Daoy (cell line): ENCODE measurements at places on chromosomes 1 and 21.

DNA sequence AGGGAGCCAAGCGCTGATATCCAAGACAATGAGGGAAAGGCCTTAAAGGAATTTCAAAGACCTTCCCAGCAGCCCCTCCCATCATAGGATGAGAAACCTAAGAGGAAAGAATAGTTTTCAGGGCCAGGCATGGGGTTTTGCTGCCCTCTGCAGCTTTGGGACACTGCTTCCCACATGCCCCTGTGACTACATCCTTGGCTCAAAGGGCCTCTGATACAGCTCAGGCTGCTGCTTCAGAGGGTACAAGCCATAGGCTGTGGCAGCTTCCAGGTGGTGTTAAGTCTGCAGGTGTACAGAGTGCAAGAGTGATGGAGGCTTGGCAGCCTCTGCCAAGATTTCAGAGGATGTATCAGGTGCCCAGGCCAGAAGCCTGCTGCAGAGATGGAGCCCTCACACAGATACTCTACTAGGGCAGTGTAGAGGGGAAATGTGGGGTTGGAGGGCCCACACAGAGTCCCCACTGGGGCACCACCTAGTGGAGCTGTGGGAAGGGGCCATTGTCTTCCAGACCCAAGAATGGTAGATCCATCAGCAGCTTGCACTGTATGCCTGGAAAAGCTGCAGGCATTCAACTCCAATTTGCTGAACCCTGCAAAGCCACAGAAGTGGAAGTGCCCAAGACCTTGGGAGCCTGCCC lies 125.8 kb downstream of the SLC45A1 start:
- no peak for DNase-seq

DNA sequence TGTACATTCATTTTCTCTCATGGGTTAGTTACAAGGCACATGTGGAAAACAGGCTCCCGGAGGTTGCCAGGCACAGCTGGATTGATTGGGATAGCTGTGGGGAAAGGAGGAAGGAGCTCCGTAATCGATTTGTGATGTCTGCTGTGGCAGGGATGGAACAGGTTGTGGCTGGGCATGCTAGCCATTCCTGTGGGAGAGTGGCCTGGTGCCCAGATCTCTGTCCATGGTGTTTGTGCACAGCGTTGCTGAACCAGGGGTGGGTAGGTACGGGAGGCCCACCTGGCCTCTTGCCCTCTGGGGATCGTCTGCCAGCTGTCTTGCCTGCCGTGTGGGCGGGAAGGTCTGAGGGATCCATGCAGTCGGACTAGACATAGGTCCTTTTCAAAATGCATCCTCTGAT lies 302.8 kb upstream of the VAMP3 start:
- DNase-seq: no peak

DNA sequence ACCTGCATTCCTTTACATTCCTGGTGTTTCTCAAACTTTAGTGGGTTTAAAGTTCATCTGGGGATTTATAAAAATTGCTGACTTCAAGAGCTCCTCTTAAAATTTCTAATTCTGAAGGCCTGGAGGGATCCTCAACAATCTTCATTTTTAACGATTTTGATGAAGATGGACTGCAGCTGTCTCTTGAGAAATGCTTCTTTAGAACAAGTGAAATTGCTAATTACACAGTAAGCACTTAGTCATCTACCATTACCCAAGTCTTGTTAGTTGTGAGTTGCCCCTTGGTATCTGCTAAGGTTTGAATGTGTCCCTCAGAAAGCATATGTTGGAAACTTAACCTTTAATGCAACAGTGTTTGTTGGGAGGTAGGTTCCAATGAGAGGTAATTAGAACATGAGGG lies 163.7 kb downstream of the LTN1 start:
- no peak for DNase-seq

GRCh38 chr1:46027788-46028573 lies 104.4 kb downstream of the PIK3R3 start:
- no peak for DNase-seq

- DNase-seq: no peak
Observed at GRCh38 chr1:240284656-240285414, 193.2 kb downstream of the FMN2 start.

DNA sequence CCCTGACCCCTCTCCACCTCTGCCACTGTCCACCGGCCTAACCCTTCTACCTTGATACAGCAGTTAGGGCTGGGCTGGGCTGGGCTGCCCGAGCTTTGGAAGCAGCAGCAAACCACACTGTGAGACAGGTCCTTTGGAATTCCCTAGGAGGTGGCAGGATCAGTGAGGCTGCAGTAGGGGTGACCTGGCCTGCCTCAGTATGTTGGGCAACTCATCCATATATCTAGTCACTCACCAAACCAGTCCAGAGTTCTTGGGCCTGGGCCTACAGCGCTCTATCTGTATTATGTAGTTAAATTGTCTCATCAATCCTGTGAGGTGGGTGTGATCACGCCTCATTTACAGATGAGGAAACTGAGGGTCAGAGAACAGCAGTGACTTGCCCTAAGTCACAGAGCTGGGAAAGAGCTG lies 13.3 kb upstream of the SYNC start:
- DNase-seq: no peak

DNA sequence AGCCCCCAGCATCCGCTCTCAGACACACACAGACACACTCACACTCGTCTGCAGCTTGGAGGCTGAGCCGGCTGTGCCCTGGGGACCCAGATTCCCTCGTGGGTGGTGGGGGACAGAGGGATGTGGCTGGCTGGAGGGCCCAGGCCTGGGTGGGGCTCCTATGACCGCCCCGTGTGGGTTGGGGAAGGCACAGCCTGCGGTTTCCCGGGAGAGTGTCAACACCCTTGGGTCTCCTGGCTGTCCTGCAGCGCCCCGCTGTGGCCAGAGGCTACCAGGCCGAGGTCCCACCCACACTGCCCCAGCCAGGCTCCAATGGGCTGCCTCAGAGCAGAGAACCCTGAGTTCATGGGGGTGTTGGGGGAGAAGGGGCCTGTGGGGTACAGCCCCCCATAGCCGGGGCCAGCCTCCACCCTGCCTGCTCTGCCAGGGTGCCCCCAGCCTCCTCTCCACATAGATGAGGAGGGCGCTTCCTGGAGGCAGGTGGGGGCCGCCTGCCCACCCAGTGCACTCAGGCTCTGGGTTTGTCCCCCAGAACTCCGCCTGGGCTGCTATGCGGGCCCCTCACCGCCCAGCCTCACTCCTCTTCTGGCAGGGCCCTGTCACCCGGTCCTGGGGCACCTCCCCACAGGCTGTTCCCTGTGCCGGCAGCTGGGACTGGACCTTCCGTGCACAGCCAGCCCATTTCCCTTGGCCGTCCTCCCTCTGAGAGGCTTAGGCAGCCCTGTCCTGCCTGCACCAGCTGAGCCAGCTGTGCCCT lies at the start of gene TTC34:
TTC34 (minus strand) TSS at position 159 of the 757 bp plus-strand sequence. CDS start 866 bp downstream, outside the sequence.
- DNase-seq: peak; percentile 57

DNA sequence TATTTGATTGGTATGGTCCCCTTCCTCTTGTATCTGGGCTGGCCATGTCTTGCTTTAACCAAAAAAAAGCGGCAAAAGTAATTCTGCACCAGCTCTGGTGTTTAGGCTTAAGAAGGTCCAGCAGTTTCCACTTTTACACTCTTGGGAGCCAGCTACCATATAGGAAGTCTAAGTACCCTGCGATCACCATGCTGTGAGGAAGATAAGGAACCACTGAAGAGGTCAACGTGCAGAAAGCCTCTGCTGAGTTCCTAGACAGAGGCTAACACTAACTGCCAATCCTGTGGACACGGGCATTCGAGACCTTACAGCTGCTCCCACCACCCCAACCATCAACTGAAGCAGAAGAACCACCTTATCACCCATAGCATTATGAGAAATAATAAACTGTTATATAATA lies 331.4 kb downstream of the VAV3 start:
- DNase-seq: no peak

GRCh38 chr1:192776998-192777397 lies 31.8 kb upstream of the RGS2 start:
- no peak for DNase-seq

GRCh38 chr1:10213186-10213705 lies 2.9 kb downstream of the KIF1B start:
- no peak for DNase-seq

GRCh38 chr1:202207292-202207691 lies 13.7 kb downstream of the LGR6 start:
- DNase-seq: peak; percentile 71

- DNase-seq: no peak
Observed at GRCh38 chr1:16191916-16192546, 20.4 kb downstream of the ARHGEF19 start.

- DNase-seq: no peak
Observed at GRCh38 chr1:67078291-67078690, 24.3 kb upstream of the SLC35D1 start.

GRCh38 chr1:9106286-9106685 lies 22.6 kb downstream of the GPR157 start:
- no peak for DNase-seq

- DNase-seq: peak; percentile 69
Observed at GRCh38 chr1:218479436-218480115, 134.4 kb downstream of the TGFB2 start.

GRCh38 chr1:181089017-181089675 lies 646 bp downstream of the IER5 start:
- DNase-seq: peak; percentile 45

DNA sequence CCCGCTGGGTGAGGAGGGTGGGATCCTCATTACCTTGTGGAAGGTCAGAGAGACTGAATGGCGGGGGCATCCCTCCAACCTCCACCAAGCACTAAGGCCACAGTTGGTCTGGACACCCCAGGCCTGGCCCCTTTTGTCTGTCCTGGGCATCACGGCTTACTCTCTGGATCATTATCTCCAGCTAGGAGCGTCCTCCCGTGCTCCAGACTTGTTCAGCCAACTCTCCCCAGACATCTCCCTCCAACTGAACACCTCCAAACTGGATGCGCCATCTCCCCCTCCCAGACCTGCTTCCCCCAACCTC lies 7.3 kb upstream of the GJB5 start:
- no peak for DNase-seq

DNA sequence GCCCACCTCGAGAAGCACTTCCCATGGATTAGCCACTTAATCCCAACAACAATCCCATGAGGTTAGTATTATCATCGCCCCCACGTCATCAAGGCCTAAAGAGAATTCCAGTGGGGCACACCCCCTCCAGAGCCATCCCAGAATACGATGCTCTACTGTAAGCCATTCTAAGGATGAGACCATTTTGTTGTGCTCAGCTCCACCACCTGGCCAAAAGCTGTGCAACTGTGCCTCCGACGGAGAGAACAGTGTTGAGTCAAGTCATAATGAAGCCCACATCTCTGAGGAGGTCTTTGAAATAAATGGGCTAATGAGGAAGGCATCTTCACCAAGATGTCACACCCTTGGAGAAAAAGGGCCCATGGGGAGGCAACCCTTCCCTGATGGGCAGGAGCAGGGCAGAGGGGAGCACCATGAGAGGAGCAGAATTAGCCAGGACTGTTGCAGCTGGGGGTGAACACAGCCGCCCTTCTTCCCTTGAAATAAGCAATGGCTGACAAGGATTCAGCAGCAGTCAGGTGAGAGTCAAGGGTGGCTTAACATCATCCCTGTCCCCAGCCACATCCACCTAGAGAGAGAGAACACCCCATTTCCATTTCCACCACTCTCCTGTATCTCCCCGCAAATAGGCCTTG lies 14.6 kb downstream of the SYF2 start:
- no peak for DNase-seq

DNA sequence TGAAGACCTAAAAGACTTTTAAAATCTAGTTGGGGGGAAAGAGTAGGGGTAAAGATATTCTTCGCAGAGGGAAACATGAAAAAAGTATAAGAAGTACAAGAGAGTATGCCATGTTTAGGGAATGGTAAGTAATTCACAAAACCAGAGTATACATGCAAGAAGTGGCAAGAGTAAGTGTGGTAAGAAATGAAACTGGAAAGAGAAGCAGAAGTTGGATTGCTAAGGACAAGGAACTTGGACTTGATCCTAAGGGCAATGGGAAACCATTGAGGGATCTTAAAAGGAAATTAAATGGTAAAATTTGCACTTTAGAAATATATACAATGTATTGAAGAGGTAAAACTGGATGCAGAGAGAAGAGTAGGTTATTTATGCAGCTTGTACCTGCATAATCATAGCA lies 9.2 kb upstream of the ZNF644 start:
- DNase-seq: no peak

GRCh38 chr1:103372866-103373265 lies 152.6 kb upstream of the RNPC3 start:
- no peak for DNase-seq
